ENCODE measurements at places on chromosomes 7 and 10.

DNA sequence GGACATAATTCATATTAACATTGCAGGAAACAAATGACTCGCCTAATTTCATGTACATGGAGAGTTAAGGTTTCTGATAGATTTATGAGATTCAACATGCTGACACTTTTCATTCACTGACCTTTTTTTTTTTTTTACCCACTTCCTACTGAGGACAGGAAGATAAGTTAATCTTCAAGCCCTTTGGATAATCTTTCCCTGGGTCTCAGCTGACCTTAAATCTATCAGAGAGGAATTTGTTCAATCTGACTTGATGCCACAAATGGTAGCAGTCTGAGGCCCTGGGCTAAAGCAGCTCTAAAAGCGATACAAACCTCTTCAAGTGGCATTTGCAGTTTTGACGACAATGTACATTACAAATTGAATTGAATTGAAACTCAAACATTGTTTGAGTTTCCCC, 493.3 kb upstream of the SORCS1 start:
- DNase-seq, result no peak

GRCh38 chr7:111400088-111400487, 162.2 kb downstream of the IMMP2L start:
- no peak for DNase-seq

DNA sequence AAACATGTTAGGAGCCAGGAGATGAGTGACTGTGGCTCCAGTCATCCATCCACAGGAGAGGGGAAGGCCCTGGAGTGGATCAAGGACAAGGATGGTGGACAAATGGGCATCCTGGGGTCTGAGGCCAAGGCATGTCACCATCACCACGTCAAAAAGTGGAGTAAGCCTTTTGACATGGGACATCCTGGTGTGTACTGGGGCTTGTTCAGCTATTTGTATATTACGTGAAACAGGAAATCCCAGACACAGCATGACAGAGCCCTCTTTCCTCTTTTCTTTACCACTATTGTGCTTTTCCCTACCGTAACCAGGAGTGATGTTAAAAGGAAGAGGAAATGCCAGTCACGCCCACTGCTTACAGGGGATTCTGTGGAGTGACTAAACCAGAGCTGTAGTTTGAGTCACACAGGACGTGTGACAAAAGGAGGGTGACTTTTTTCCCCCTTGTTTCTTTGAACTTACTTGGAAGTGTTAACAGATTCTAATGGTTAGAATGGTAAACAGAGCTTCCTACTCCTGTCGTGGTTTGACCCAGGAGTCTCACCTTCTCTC, 15.4 kb downstream of the ACSL5 start:
- no peak for DNase-seq

DNA sequence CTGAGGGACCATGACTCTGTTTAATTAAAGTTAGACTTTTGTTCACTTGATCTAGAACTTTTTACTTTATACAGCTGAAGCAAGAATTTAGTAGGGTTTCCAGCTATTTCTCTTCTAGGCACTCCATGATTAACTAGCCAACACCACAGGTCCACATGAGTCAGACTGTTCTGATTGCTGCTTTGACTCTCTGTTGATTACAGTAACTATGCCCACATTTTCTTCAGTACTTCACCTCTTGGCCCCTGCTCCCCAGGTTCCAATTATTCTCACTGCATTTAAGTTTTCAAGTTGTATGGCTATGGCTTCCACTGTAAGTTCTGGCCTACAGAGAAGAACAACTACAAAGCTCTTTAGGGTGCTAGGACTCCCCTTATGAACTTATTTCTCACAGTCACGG, 737.2 kb upstream of the IGFBP3 start:
- no peak for DNase-seq

- no peak for DNase-seq
Observed at GRCh38 chr10:22537810-22538209, 176.6 kb downstream of the PIP4K2A start.

DNA sequence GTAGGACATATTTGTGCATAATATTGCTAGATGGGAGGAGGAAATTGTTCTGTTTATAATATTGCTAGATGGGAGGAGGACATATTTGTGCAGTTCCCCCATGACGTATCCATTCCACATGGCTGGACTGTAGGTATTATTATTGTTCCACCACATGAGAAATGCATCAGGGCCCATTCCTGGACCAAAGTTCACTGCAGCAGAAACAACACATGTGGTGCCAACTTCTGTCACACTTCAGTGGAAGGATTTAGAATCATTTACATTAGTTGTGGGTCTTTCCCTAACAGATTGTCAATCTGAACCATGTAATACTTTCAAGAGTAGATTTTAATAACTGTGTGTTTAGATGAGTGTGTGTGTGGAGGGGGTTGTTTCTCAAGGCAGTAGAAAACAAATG, 32.7 kb upstream of the MACC1 start:
- no peak for DNase-seq

GRCh38 chr7:8154272-8154671, 107.7 kb downstream of the ICA1 start:
- no peak for DNase-seq

DNA sequence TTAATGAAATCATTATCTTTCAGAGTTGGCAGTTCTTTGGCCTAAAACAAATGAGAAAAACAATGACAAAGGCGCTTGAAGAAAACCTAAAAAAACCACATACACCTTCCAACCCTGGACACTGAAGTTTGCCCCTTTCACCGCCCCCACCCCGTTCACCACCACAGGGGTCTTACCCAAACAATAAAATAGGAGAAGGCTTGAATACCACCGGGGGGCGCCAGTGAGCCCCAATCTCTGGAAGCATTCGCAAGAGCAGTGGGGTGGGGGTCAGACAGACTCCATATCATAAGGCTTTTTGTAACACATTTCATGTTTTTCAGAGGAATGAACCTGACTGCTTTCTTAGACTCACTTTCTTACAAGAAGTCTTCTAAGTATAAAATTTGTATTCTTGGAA, 163.6 kb downstream of the PIP4K2A start:
- DNase-seq, result peak; percentile 58

- DNase-seq, result no peak
Observed at GRCh38 chr10:86254526-86255174, 111.9 kb downstream of the GRID1 start.

DNA sequence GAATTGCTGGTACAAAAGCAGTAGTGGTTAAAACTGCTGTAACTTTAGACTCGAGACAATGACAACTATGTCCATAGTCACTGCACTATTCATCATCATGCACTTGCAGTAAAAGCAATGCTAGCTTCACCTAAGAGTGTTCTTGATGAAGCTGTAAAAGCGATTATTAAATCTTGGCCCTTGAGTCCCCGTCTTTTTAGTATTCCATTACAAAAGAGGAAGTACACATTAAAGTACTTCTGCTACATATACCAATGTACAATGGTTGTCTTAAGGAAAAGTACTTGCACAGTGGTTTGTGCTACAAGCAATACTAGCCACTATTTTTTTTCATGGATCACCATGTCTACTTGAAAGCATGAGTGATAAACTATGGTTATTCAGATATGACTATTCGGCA, 78.3 kb downstream of the ATAD1 start:
- no peak for DNase-seq

GRCh38 chr7:157140511-157140905, 1.8 kb downstream of the UBE3C start:
- DNase-seq, result no peak

DNA sequence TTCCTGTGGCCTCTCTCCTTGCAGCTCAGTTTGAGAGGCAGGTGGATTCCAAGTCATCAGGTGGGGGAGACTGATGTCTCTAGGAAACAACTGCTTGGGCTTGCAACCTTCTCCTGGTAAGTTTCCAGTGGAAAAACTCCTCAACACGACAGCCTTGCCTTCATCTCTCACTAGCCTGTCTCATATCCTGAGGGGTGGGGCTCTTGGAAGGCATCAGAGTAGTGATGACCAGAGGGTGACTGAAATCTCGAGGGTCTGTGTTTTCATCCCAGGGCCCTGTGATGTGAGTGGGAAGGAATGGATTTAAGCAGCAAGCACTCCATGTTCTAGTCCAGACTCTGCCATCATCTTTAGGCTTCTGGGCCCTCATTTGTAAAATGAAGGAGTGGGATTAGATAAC, 107.0 kb downstream of the NRP1 start:
- DNase-seq, result no peak

DNA sequence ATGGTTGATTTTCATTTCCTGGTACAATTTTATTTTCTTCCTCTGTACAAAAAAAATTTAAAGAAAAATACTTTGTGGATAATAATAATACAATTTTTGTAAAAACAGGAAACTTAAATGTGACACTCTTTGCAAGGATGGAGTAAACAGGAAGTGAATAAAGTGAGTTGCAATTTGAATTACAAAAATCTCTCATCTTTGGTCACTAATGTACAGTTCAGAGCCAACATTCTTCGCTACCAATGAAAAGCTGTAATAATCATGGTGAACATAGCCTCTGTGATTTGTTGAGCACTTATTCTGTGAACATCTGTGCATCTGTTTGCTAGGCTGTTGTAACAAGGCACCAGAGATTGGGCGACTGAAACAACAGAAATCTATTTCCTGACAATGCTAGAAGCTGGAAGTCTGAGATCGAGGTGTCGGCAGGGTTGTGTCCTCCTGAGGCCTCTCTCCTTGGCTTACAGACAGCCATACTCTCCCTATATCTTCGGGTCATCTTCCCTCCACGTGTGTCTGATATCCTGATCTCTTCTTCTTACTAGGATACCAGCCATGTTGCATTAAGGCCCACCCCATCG, 295.3 kb upstream of the KLF6 start:
- DNase-seq, result no peak

DNA sequence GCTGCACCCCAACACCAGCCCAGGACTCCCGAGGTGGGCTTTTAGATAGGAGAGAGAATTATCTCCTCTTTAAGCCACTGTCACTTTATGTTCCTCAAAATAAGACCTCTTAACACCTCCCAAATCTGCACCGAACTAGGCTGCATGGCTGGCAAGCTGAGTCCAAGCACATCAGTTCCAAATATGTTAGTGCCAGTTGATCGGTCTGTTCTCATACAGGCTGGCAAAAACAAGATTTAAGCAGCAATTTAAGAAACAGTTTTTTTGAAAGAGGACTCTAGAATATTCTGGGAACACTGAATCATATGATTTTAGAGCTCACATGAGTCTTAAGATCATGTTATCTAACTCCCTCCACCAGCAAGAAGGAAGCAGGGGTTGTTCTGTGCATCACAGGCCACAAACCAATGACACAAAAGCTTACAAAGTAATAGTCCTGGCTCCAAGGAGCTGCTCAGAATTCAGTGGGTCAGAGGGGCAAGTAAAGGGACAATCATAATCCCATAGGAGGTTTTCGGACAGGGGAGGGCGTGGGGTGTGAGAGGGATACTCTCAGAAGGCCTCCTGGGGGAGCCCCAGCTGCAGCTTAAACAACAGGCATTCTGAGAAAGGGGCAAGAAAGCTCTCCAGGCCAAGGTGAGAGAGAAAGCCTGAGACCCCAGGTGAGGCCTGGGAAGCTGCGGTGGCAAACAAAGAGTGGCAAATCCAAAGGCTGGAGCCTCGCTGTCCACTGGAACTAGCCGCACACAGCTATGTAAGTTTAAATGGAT, 7.1 kb downstream of the COBL start:
- no peak for DNase-seq

GRCh38 chr7:34070511-34071323, 165.4 kb downstream of the BMPER start:
- DNase-seq, result no peak

GRCh38 chr7:141294143-141294829, 220.4 kb downstream of the TMEM178B start:
- no peak for DNase-seq

GRCh38 chr10:44990302-44990655, 10.4 kb upstream of the ZNF22 start:
- no peak for DNase-seq

DNA sequence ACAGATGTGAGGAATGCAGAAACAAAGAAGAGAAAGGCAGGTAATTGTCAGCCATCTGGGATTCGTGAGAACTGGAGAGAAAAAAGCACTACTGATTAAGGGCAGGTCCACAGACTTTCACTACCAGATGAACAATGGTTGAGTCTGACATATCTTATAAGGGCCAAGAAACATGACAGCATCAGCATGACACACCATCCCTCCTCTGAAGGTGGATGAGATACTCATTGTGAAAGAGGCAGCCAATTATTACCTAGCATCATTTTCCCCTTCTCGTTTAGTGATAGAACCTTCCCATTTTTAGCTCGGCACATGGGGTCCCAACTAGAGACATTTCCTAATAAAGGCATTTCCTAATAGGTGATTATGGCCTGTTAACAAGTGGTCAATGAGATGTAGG, 19.2 kb upstream of the MET start:
- DNase-seq, result no peak

GRCh38 chr7:15753887-15754579, 67.5 kb upstream of the MEOX2 start:
- DNase-seq, result no peak

GRCh38 chr10:61869774-61870525, 31.5 kb upstream of the ARID5B start:
- no peak for DNase-seq

GRCh38 chr7:69078997-69079769, 519.1 kb upstream of the AUTS2 start:
- DNase-seq, result no peak

DNA sequence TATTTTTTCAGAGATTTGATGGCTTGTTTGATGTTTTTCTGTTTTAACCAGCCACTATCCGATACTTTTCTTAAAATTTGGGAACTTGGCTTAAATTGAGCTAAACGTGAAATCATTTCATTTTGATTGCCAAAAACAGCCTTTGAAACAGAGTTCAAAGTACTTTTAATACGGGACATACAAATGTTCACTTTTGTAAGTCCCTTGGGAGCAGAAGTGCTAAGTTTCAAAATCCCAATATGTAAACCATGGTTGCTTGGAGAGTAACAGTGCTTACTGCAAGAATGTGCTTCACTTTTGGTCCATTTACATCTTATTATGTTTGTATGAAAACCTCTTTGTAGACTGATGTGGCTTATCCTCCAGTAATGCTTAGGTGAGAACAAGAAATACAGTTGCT, 10.9 kb downstream of the PNPLA8 start:
- DNase-seq, result no peak

GRCh38 chr10:124741281-124741921, 2.8 kb downstream of the FAM53B start:
- DNase-seq, result peak; percentile 64

GRCh38 chr7:29794959-29795629, 11.2 kb upstream of the WIPF3 start:
- DNase-seq, result no peak

DNA sequence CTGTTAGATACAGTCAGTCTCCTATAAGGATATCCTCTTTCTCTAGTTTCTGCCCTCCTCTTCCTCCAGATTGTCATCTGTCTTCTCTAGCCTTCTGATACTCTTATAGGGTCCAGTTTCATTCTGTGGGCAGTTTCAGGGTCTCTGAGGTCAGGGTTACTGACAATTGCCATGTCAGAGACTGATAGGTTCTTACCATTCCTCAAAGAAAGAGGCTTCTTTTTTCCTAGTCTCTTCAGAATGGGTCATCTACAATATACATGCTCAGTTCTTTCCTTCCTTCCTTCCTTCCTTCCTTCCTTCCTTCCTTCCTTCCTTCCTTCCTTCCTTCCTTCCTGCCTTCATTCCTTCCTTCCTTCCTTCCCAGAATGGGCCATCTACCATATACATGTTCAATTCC, 48.1 kb upstream of the TAS2R16 start:
- DNase-seq, result no peak

- DNase-seq, result no peak
Observed at GRCh38 chr7:79319369-79319768, 134.1 kb downstream of the MAGI2 start.
